Ascending aorta (tissue), 2 donors: ENCODE measurements at places on chromosomes 4 and X.

DNA sequence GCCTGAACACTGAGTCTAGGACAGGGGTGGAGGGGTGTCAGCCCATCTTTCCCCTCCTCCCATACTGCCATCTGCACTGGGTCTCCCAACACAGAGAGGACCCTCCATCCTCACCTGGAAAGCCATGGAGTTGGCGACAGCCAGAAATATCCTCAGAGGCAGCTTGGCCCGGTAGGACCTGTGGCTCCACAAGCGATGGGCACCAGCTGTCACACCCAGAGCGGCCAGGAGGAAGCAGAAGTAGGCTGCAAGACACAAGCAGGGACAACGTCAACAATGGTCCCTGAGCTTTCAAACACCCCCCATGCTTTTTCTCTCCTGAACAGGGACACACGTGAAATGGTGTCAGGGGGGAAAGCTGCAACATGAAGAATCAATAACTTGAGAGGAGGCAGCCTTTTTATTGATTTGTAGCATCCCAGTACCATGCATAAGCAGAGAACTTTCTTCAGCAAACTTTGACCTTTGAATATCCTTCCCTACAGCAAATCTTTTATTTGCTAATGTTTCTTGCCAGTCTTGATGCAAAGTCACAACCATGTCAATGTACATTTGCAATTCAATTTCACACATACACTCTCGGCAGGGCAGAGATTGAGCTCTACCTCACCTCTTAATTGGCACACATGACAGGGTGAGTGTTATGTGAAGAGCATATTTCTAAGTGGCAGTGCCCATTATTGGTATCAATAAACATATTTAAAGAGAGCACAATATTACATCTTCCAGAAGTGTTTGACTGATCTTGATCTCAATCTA lies 93.2 kb downstream of the SCD5 start:
- no peak for DNase-seq

DNA sequence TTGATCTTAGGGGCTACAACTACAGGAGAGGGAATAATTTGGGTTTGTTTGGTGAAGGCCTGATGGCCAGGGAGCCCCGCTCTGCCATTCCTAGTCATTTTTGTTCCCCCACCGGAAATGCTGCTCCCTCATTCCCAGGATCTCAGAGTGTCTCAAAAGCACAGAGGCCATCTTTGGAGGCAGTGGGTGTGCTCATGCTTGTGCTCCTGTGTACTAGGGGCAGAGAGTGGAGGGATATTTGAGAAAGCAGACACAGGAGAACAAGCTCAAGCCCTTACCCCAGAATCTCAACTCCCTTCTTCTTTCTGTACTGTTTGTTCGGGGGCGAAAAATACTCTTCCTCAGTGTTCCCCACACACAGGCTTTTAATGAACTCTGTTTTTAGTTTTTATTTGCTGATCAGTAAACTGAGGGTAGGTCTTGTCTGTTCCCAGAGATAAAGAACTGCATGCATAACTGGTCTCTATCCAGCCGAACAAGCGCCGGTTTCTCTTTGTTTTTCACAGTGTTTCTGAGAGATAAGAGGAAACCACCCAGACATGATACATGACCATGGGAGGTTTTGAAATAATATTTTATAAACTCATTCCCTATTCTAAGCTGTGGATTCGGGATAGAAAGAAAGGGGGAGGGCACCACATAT lies 32.9 kb upstream of the XK start:
- DNase-seq: no peak

- no peak for DNase-seq
Observed at GRCh38 chr4:110400086-110400485, 75.9 kb upstream of the ENPEP start.

DNA sequence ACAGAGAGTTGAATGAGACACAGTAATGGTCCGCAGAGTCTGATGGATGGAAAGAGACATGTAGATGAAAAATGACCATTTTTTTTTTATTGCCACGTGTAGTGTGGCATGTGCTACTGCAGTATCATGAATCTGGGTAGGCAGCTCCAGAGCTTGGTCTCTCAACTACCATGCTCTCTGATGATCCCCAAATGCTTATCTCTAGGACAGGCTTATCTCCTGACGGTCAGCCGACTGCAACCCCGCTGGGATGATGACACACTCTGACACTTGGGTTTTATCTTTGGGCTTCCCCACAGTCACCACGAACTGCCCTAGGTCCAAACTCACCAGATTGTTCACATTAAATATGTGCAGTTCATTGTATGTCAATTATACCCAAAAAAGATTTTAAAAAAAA lies 239.7 kb downstream of the QDPR start:
- no peak for DNase-seq

DNA sequence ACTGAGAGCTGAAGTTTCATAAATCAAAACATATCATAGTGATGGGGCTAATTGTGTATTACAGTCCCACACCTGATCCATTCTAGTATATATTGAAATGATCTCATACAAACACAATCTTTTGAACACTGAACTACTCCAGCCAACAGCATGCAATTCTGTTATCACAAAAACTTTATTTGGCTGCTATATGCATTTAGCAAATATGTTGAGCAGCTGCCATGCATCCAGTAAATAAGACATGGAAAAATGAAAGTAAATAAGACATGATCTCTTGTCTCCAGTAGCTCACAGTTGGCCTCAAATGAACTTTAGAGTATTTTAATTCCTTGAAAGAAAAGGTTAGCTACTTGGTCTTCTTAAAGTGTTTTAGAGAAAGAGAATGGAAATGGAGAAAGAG lies 2.1 kb downstream of the AMBN start:
- no peak for DNase-seq

GRCh38 chr4:37561803-37562207 lies 124.4 kb downstream of the RELL1 start:
- DNase-seq: no peak

- DNase-seq: no peak
Observed at GRCh38 chrX:572538-573124, 58.0 kb upstream of the SHOX start.

DNA sequence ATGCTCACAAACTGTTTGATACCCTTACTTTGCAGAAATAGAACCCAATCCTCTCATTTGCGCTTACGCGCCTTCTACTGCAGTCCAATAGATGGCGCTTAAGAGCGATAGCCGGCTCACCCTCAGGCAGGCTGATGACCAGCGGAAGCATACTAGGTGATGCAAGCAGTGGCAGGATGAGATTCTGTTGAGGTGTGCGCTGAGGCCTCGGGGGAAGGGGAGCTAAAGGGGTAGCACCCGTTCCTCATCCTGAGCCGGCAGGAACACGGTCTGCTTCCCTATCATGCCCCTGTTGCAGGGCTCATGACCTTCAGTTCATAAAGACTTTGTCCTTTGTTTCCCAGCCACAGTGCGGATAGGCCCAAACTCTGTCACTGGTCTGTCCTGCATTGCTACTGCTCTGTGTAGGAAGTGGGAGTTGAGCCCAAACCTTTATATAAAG lies 628.9 kb downstream of the TLL1 start:
- DNase-seq: no peak

DNA sequence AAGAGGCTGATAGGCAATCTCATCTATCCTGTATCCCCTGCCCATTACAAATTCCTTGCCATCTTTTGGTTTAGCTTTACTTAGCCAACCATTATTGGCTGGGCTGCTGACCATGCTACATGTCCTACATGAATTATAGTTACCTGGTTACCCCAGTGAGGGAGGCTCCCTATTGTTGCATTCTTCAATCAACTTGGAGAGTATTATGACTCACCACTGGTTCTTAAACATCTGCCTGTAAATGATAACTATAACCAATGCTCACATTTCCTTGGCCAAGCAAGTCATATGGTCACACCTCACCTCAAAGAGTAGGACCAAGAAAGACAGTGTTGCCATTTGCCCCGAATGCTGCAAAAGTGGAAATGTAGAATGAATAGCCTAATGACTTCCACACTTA lies 297.6 kb downstream of the IL15 start:
- no peak for DNase-seq

GRCh38 chrX:45818913-45819312 lies 618.2 kb upstream of the DIPK2B start:
- DNase-seq: no peak

DNA sequence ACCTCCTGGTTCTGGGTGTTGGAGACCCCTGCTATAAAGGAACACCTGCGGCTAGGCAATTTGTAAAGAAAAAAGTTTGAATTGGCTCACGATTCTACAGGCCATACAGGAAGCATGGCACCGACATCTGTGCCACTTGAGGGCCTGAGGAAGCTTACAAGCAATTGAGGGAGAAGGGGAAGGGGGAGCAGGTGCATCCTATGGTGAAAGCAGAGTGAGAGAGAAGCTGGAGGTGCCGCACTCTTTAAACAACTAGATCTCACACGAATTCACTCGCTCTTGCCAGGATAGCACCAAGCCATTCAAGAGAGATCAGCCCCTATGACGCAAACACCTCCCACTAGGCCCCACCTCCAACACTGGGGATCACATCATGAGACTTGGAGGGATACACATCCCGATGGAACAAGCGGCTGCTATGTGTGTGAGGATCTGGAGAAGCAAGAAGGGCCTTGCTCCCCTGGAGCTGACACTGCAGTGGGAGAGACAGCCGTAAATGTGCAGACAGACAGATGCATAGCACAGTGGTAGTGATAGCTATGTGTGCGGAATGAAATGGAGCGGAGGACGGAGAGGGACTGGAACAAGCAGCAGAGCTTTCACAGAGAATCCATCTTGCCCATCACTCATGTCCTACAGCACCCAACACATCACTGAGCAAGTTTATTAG lies 60.7 kb upstream of the HELT start:
- DNase-seq: no peak

DNA sequence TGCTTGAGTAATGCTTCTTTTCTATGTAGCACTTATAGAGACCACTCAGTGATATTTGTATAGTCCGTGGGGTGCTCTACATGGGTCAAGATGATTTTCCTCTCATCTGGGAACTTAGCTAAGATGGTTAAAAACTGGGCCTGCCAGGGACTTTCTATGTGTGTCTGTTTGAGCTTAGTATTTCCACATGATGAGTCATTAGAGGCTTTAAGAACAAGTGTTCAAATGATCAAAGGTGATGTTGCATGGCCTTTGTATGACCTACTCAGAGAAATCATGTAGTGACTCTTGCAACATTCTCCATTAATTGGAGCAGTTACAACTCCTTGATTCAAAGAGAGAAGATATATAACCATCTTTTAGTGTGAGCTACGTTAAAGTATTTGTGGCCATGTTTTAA lies 1480.5 kb upstream of the IGFBP7 start:
- DNase-seq: no peak

DNA sequence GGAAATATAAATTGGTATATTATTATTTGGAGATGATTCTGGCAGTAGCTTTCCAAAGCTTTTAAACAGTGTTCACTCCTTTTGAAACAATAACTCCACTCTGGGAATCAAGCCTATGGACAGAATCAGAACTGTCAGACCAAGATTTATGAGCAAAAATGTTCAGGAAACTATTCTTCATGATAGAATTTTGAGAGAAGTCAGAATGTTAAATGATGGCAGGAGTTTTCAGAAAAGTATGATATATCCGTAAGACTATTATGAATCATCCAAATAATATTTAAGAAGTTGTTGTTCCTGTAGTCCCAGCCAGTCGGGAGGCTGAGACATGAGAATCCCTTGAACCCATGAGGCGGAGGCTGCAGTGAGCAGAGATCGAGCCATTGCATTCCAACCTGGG lies 50.5 kb upstream of the ADGRG2 start:
- no peak for DNase-seq

GRCh38 chrX:40035726-40036125 lies 62.0 kb downstream of the BCOR start:
- no peak for DNase-seq

- DNase-seq: no peak
Observed at GRCh38 chr4:176894498-176894897, 101.8 kb upstream of the VEGFC start.

DNA sequence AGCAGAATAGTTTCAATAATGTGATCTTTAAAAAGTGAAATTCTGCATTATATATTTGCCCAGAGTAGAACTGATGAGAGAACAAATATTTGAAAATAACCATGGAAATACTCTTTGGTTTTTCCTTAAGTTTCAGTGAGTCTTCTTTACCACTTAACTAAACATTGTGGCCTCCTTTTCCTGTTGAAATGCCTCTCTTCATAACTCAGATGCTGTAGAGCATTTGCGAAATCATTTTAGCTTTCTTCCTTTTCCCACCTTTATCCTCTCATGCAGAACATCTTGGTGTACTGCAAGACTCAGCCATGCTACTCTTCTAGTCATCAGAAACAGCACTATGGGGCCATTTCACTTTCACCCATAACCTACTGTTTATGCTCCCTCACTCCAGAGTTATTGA lies 48.2 kb downstream of the CASK start:
- no peak for DNase-seq

- DNase-seq: no peak
Observed at GRCh38 chr4:185518069-185518468, 17.2 kb downstream of the PDLIM3 start.

DNA sequence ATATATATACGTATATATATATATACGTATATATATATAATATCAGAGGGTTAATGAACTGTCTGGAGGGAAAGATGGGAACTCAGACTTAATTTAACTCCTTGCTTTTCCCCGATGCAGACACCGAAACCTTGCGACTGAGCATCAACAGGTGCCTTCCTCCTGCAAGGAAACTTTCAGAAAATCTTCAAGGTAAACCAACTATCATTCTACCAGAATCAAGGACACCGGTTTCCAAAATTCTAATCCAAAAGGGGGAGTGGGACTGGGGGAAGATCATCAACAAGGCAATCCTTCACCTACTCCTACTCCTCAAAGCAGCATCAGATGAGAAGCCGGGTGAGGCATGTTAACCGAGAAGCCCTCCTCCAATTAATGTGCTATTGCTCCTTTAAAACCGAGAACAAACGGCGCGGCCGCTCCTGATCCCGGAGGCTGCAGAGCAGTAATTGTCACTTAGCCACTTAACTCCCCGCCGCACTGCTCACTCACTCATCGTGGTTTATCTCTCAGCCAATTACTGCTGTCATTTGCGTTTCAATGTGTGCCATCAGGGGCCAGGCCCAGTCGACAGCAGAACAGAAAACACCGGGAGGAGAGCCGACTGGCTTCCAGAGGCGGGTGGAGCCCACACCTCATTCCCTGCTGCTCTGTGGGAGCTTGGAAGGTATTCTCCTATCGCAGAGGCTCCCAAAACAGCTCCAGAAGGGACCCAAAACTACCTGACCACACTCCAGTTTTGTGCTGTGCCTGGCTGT lies 61.7 kb downstream of the MAML3 start:
- DNase-seq: no peak

GRCh38 chrX:74133156-74133796 lies 170.7 kb upstream of the ZCCHC13 start:
- DNase-seq: no peak

GRCh38 chr4:76948443-76949275 lies 893 bp upstream of the SEPTIN11 start:
- DNase-seq: no peak

- no peak for DNase-seq
Observed at GRCh38 chr4:24971192-24971591, 58.4 kb upstream of the CCDC149 start.

GRCh38 chr4:99945718-99946355 lies 581 bp downstream of the DNAJB14 start:
- DNase-seq: no peak
